Activated CD4-positive, alpha-beta T cell treated with anti-CD3 and anti-CD28 coated beads for 36 hours (primary cell): ENCODE measurements at places on chromosomes 7 and 10. TPM values are rescaled to one million over a fixed set of nuclear protein-coding genes. Genes with fewer than 3 reads are reported as not detected.

DNA sequence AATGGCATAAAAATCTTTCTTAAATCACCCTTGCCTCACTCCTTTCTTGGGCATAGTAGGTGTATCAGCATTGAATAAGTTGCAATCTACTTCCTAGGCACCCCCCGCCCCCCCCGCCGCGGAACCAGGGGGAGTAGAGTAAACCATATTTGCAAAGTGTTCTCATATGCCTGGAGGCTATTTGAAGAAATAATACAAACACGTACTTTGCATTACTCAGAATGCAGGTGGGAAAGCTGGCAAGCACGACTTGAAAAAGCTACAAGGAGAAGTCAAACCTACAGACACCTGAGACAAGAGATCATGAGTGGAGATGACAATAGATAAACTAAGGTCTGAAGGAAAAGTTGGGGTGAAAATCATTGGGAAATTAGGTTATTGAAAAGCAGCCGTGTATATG lies 65.6 kb downstream of the POM121L12 start:
- DNase-seq: no peak

DNA sequence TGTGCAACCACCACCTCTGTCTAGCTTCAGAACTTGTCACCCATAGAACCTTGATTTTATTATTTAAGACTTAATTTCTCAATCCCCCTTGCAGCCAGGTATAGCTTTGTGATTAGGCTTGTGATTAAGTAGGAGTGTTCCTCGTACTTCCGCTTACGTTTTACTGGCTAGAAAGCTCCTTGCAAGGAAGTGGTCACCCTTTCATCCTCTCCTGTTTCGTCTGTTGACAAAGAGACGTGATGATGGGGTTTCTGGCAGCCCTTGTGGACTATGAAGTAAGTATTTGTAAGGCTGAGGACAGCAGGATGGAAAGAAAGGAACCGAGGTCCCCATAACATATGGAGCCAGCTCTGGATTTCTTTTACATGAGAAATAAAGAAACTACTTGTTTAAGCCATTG lies 86.5 kb upstream of the KDM7A start:
- DNase-seq: peak; percentile 39

DNA sequence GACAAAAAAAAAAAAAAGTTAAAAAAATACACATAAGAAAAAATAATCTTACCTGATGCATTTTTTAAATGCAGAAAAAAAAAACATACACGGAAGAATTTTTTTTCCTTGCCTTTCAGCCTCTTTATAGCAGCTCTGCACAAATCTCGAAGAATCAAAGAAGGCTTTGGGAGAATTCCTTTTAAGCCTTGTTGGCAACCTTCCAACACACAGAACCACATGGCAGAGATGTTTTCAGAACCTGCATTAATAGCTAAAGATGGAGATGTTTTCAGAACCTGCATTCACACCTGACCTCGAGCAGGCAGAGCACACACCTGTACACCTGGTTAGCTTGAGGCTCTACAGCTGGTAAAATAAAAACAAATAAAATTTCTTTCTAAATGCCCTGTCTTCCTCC lies 65.6 kb downstream of the DOCK4 start:
- no peak for DNase-seq

GRCh38 chr7:18421297-18422002 lies 74.1 kb upstream of the HDAC9 start:
- no peak for DNase-seq

- no peak for DNase-seq
Observed at GRCh38 chr10:58989486-58990039, 186.9 kb upstream of the PHYHIPL start.

- DNase-seq: no peak
Observed at GRCh38 chr10:7906128-7906527, 87.8 kb downstream of the TAF3 start.

DNA sequence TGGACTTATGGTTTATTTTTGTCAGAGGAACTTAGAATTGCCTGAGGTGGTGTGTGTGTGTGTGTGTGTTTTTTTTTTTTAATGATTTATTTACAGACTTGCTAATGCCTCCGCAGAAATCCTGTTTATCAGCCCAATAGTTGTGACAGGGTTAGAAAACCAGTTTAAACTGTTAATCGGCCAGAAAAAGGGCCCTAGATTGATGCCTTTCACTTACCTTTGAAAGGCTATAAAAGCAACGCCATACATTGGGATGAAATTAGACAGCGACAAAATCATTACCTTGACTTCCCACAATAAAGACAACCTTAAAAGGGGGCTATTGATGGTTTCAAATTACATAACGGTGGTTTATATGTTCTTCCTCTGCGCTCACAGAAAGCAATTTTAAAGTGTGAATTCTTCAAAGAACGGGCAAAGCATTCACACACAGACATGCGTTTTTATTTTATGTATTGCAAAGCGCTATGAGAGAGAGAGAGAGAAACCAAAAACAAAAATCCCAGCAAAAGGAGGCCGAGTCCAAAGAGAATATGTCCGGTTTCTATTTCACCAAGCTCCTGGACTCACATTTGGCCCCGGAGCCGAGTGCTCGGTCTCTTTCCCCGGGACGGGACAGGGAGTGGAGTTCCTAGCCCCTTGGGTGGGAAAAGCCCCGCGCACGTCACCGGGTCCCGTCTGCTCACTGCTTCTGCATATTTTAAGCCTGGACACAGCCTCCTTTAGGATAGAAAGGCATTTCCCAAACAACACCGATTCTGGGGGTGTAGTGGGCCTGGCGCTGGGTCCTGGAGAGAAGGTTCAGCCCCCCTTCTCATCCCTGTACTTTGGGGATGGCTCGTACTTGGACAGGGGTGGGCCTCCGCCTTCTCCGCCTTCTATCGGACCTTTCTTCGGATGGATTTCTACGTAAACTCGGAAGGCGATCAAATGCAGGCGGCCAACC lies 26.8 kb upstream of the VAX1 start:
- DNase-seq: no peak

The PPP1R3A gene
- not detected for total RNA-seq

DNA sequence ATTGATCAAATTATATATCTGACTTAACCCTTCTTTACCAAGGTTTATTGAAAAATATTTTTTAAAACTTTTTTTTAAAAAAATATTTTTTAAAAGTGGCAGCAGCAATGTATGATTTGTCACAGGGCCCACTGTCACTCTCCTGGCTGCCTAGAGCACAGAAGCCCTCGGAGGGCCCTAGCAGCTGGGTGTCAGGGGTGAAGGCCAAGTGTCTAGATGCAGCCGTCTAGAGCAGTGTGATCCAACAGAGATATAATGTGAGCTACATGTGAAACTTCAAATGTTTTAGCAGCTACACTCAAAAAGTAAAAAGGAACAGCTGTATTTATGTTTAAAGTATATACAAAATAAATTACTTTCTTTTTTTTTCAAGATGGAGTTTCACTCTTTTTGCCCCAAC lies 112.7 kb downstream of the ARHGAP22 start:
- DNase-seq: no peak

- DNase-seq: no peak
Observed at GRCh38 chr10:61642676-61643075, 20.1 kb upstream of the CABCOCO1 start.

GRCh38 chr10:4780782-4781181 lies 45.2 kb upstream of the AKR1E2 start:
- DNase-seq: no peak

DNA sequence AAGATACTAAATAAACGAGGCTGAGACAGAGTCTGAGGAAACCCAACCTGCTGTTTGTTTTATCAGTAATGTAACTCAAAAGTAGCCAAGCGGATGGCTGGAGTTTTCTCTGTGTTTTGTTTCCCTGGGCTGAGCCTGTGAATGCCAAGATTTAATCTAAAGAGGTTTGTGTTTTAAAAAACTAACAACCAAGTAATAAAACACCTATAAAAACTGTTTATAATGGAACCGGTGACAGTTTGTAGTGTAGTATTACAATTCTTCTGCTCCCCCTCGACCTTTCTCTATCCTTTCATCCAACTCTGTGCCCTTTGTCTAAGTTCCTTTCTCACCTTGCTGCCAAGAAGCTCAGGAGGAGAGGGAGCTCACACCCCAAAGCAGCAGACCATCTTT lies 2.6 kb upstream of the KAT6B start:
- no peak for DNase-seq

GRCh38 chr10:14380746-14381145 lies 50.0 kb upstream of the FRMD4A start:
- DNase-seq: no peak

DNA sequence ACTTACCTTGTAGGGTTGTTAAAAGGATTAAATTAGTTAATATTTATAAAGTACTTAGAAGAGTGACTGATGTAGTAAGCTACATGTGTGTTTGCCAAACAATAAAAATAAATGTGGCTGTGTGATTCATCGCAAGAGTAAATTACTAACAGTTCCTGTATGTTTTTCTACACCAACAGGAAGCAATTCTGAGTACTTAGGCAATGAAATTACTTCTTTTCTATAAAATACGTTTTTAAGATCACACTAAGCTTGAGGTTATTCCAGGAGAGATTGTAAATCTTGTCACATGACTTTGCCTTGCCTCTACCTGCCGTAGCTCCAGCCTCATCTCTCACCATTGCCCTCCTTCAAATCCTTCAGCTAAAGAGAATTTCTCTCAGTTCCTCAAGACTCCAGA lies 18.1 kb upstream of the GSTK1 start:
- no peak for DNase-seq

DNA sequence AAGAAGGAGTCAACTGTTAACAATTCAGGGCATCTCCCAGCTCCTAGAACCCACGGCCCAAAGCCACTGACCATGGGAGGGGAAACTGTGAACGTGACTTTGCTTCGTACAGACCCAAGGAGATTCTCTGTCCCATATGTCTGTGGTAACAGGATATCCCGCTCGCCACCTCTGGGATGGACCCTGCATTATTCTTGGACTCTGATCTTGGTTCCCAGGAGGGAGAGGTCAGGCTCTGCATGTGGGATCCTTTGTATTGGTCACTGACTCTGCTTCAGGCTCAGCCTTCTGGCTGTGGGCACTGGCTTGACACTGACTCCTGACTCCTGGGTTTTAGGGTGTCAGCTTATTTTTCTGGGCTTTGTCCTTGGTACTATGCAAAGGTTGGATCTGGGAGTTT lies 13.5 kb upstream of the MBL2 start:
- no peak for DNase-seq

The PIK3CG gene
- total RNA-seq: 14.3 TPM

DNA sequence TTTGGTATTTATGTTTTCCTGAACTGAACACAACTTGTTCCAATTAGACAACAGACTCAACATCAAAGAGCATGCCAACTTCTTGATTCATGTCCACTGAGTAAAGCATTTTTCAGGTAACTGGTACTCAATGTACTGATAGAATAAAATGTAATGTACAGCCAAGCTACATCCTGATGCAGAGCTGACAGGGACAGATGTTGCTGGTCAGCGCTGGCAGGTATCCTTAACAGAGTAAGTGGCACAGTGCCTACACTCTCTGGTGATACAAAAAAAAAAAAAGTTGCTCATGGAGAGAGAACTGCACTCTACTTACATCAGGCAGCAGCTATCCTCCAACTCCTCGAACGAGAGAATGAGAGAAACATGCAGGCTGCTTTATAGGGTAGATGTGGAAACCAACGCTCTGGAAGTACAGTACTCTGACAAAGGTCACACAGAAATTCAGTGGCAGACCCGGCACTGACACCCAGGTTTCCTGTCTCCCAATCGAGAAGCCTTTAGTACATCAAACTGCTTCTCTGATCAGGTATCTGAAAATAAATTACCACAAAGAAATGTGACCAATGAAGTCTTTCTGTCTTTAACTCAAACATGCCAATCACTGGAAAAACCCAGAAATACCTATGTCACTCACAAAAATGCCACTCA lies 4.6 kb downstream of the ITGB1 start:
- DNase-seq: peak; percentile 19

- no peak for DNase-seq
Observed at GRCh38 chr10:77011874-77012811, 625.5 kb downstream of the KCNMA1 start.

- no peak for DNase-seq
Observed at GRCh38 chr10:108849186-108849585, 1074.1 kb downstream of the XPNPEP1 start.

The AQP1 gene
- 0.16 TPM for total RNA-seq

GRCh38 chr10:3774018-3774813 lies 10.8 kb downstream of the KLF6 start:
- DNase-seq: no peak

- DNase-seq: no peak
Observed at GRCh38 chr10:115436999-115437398, 343.8 kb downstream of the ATRNL1 start.

The NPY4R gene
- total RNA-seq: not detected

The DNA2 gene
- total RNA-seq: 27.3 TPM

GRCh38 chr10:133067149-133068105 lies 20.3 kb upstream of the ADGRA1 start:
- DNase-seq: no peak
